ENCODE measurements at places on chromosomes 7 and 10. TPM values are rescaled to one million over a fixed set of nuclear protein-coding genes. Genes with fewer than 3 reads are reported as not detected.
A peak's percentile ranks its signal among the peaks of the same experiment; 100 is the strongest.

Gene PRLHR
- 1.4 TPM for total RNA-seq

Gene CRTAC1
- total RNA-seq, result 2.2 TPM

Gene ELOVL3
- total RNA-seq, result not detected

Gene NANOS1
- total RNA-seq, result 3.1 TPM

Gene LRRC17
- total RNA-seq, result 3.1 TPM

Gene EEPD1
- 9.9 TPM for total RNA-seq

DNA sequence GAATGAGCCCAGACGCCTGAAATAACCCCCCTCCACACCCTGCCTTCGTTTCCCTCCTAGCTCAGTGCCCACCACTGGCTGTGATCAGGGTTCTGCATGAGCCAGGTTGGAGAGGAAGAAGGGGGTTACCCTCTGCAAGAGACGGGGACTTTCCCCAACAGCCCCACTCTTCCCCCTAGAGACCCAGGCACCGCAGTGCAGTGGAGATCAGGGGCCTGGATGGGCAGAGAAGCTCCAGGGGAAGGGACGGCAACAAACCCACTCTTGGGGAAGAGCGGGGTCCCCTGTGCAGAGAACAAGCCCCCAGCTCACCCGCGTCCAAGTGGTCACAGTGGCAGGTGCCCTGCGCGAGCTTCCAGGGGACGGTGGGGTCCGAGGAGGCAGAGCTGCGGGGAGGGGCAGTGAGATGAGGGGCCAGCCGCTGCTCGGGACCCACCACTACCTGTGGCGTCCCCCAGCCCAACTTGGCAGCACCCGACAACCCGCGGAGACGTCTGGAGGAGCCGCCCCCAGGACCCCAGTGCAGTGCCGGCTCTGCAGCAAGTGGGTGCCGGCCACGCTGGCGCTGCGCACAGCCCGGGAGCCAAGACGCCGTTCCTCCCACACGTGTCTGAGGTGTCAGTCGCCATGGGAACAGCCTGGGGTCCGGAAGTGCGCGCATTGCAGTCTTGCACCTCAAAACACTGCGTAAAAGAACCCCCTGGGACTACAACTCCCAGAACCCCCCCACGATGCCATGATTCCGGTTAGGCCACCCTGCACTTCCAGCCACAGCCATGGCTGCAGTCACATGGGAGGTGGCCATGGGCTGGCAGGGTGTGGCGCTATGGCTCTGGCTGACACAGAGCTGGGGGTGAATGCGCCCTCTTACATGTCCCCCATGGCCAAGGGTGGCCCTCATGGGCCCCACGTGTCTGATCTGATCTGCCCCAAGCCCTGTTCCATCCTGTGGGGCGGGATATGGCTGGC lies 45.8 kb upstream of the WIPI2 start:
- no peak for DNase-seq

DNA sequence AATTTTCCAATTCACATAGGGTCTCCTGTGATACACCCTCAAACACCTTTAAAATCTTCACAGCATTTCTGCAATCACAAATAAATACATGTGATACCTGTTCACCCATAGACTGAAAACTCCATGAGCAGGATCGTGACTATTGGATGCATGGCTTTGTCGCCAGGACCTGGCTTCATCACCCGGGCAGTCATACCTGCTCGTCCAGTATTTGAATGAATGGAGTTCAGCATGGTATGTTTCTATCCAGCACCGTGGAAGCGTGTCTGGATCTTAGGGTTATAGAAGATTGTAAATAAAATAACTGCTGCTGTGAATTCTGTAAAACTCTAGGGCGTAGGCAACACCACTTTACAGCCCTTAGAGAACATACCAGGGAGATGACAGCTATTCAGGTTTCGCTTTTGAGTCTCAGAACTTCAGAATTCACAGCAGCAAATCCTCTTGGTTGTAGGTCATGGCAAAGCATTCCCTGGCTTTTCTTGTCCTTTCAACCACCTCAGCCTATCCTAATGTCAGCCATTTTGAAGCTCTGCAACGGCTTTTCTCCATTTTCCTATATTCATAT lies 47.4 kb upstream of the USP6NL start:
- DNase-seq, result no peak

DNA sequence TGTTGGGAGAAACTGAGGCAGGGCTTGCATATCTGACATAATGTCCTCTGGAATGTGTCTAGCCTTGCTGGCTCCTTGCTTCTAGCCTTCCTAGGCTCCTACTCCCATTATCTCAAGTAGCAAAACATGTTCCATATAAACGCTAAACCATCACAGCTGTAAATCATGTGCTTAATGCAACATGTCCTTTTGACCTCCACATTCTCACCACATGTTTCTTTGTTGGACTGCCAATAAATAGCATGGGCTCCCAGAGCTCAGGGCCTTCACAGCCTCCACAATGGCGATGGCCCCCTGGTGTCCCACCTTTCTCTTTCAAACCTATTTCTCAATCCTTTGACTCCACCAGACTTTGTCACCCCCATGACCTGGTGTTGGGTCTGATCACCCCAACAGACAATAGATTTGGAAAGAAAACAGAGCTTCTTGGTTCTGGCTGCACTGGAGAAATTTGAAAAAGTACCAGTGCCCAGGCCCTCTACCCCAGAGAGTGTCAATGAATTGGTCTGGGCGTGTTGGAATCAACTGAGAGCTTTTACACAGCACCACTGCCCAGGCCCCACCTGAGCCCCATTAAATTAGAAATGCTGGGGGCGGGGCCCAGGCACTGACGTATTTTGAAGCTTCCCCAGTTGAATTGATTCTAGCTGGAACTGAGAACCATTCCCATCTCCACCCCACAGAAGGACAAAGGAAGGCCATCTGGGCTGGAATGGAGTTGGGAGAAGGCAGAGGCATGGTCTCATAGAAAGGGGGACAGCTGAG lies 41.3 kb upstream of the GGCT start:
- DNase-seq, result no peak

GRCh38 chr10:4050061-4050460 lies 265.1 kb upstream of the KLF6 start:
- DNase-seq, result no peak

- DNase-seq, result no peak
Observed at GRCh38 chr10:1187151-1187854, 131.1 kb downstream of the WDR37 start.

DNA sequence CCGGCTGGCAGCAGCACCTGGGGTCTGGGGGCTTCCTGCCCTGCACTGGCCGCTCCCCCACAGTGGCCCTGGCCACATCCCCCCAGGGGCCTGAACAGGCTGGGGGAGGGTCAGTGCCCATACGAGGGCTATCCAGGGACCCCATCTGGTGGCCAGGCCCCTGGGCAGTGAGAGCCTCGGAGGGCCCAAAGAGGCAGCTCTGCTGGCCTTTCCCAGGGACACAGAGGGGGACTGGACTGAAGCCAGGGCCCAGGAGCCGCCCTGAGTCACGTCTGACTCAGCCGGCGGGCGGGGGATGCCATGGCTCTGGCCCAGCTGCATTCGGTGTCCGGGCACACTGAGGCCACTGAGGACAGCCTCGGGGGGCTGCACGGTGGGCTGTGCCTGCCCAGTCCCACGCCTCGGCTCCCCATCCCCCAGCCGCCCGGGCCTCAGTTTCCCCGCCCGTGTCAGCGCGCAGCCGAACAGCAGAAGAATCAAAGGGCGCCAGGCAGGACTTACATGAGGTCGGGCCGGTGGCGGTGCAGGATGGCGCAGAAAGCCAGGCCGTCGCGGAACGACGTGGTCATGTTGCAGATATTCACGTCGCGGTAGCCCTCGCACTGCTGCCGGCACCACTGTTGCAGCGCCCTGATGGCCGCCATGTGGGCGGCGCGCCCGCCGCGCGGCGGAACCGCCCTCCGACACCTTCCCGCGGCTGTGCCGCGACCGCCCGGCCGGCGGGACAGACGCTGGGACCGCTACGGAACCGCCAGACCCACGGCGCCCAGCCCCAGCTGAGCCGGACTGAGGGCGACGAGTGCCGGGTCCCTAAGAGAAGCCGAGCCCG lies at the start of gene MICALL2:
MICALL2 (minus strand) TSS at position 788 of the 829 bp plus-strand sequence; CDS start at position 644, 144 bp downstream.
- DNase-seq, result peak; percentile 70

- no peak for DNase-seq
Observed at GRCh38 chr10:43698156-43698555, 49.5 kb upstream of the ZNF32 start.

DNA sequence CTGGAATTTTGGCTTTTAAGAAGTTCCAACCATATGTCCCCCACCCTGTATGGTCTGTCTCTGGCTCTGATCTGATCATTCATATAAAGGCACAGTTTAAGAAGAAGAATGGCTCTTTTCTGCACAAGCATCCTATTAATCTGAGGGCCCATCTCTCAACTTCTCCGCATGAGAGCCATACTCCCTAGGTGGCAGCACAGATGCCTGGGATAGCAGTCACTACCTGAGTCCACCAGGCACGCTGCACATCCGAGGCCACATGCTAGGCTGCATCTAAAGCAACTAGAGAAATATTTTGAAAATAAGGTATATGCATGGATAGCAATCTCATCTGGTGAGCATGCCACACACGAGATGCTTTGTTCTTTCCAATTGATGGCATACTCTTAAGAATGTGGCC lies 565.5 kb downstream of the PARD3 start:
- no peak for DNase-seq

GRCh38 chr7:91069146-91069545 lies 195.1 kb upstream of the FZD1 start:
- DNase-seq, result no peak

DNA sequence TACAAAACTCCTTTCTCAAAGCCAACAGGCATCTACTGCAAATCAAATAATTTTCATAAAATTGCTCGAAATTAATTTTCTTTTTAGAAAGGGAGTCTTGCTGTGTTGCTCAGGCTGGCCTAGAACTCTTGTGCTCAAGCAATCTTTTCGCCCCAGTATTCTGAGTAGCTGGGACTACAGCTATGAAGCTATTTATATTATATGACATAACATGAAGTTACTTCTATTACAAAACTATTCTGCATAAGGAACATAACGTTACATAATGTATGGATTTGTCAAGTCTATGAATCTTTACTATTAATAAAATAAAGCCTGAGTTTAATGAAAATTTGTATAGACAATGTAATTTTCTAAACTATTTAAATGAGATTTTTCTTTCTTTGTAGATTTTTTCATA lies 415.0 kb downstream of the PARD3 start:
- no peak for DNase-seq

GRCh38 chr7:90345595-90346335 lies 751 bp upstream of the GTPBP10 start:
- peak; percentile 44 for DNase-seq

GRCh38 chr10:1204434-1205326 lies 148.5 kb downstream of the WDR37 start:
- no peak for DNase-seq

DNA sequence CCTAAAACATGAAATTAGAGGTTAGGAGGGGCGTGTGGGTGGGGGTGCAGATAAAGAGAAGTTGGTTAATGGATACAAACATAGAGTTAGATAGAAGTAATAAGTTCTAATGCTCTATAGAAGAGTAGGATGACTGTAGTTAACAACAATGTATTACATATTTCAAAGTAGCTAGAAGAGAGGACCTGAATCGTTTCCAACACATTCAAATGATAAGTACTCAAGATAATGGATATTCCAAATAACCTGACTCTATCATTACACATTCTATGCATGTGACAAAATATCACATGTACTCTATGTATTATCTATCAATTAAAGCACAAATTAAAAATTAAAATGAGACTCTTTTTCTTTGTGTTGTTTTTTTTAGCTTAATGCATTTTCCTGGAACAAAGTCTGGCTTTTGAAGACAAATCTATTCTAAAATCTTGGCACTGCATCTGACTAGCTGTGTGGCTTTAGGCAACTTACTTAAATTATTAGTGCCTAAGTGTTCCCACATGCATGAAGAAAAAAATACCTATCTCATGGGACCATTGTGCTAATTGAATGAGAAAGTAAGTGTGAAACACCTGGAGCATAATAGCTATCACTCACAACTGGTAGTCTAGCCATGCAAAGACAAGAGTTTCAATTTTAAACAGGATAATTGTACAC lies 75.7 kb downstream of the SEMA3C start:
- no peak for DNase-seq

GRCh38 chr7:113452245-113452644 lies 333.9 kb upstream of the SMIM30 start:
- DNase-seq, result no peak

DNA sequence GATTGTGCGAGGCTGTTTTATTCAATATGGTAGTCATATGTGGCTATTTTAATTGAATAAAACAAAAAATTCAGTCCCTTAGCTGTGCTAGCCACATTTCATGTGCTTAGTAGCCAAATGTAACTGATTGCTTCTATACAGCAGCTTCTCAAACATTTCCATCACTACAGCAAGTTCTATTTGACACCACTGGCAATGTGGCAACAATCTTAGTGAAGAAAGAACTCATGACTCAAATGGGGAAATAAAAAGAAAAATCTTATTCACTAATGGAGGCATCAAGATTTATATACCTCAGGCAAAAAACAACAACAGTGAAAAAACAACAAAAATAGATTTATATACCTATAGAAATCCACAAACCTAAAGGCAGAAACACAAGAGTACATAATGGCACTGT lies 17.9 kb downstream of the SEM1 start:
- DNase-seq, result no peak

DNA sequence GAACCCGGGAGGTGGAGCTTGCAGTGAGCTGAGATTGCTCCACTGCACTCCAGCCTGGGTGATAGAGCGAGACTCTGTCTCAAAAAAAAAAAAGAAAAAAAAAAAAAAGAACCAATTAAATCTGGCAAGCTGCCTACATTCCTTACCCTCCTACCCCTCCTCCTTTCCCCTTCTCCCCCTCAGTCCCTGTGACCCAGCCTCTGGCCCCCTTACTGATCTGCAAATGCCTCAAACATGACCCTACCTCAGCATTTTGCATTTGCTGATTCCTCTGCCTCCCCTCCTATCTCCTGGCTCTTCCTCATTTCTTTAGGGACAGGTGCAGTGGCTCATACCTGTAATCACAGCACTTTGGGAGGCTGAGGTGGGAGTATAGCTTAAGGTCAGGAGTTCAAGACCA lies 19.3 kb downstream of the CDHR3 start:
- no peak for DNase-seq

DNA sequence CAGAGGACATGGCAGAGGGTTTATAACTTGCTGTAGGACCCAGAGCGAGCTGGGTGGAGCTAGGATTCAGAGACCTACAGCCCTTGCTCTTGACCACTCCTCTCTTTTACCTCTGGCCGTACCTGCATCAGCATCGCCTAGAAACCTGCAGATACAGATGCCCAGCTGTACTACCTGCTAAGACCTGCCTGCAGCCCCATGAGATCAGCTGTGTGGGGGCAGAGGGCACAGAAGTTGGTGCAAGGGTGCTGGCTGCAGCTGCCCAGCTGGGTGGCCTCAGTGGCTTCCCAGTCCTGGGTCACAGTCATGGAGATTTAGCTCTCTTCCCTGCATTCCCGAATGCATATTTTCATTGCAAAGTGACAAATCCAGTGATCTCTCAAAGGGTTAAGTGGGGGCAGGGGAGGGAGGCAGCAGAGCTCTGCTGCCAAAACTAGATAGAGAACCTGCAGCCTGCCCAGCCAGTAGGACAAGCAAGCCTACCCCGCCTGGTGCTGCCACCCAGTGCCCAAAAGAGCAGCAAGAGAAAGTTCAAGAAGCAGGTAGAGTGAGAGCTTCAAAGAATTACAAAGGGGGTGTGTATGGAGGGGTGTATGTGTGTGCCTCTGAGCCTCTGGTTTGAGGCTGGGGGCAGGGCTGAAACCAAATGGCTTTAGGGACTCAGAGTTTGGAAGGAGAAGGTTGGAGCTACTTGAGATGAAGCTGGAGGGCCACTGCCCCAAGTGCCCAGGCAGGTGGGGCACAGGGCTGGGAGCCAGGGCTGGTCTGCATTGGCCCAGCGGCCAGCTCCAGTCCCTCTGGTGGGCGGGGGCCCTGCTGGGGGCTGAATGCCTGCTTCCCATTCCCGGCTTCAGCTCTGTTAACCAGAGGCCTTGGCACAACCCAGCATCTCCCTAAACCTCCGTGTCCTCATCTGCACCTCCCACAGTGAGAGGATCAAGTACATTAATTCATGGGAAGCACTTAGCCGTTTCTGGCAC lies 6.9 kb downstream of the FAM241B start:
- no peak for DNase-seq
